ENCODE measurements at places on chromosomes 5 and 9.

DNA sequence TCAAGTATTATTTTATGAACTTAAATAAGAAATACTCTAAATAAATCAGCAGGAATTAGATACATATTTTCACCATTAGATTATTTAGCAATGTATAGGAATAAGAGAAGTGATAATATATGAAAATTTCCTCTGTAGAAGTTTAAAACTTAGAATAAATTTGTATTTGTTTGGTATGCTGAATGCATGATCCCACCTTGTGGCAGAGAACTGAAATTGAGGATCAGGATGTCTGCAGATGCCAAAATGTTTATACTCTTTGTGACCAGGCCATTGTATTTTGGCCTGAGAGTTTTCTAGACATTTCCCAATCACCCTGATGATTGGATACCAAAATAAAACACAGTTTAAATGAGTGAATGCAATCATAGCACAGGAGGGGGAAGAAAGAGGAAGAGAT lies 6.3 kb downstream of the TYRP1 start:
- peak; percentile 54 for DNase-seq

DNA sequence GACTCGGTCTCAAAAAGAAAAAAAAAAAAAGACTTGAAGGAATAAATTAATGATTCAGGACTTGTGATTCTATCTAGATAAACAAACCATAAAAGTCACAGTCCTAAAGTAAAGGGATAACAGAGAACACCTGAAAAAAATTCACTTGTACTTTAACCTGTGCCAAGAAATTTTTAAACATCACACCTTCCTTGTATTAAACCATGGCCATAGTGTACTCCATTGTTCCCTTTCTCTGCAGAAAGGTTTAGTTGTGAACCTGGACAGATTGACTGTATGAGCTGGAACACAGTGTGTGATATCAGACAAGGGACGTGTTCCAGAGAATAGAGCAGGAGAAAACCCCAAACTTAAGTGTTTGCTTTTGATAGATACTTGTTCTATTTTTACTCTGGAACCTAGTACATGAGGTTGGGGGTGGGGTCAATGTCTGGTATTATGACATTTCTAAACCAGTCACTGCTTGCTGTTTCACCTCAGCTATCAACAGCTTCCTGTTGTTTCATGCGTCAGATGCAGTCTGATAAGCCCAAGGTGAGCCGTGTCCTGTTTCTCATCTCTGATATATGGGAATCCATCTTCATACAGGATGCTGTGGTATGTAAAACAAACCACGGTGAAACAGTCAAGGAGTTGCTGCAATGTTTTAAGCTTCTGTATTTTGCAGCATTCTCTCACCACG lies 62.5 kb upstream of the ITGA1 start:
- DNase-seq, result peak; percentile 68

GRCh38 chr5:174273325-174273724 lies 227.8 kb downstream of the NSG2 start:
- no peak for DNase-seq

- no peak for DNase-seq
These were observed 19.0 kb upstream of the SPINK4 start for GRCh38 chr9:33220681-33221567.

DNA sequence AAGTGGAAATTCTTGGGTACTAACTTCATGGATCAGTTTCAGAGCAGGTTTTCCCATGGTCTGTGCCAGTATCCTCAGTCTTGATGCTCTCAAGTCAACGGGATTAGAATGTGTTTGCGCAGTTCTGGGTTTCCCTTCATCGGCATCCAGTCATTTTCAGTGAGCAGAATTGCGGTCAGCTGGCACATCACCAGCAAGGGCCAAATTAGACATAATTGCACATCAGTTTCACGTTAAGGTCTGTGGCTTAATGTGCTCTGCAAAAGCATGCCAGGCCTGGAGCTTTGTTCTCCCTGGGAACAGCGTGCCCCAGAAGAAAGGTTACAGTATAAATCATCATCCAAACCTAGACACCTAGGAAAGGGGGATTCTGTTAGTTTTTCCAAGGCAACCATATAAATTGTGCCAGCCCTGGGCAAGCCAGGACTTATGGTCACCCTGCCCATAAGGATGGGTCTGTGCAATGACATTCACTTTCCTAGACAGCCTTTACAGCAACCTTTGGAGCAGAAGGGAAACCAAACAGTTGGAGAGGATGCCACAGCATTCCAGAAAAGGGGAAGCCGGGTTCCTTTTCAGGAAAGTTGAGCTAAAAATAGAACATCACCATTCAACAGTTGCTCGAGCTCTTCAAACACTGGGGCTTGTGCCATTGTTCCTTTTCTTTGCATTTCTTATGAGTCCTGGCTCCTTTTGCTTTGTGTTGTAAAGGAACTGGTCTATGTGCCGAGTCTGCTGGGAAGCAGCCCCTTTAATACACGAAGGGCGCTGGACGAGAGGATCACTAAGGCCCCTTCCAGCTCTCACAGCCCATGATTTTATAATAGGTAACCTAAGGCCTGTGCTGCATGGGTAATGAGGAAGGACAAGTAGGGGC lies 23.1 kb downstream of the IQGAP2 start:
- no peak for DNase-seq

GRCh38 chr5:9589049-9589835 lies 40.9 kb downstream of the TAS2R1 start:
- no peak for DNase-seq

DNA sequence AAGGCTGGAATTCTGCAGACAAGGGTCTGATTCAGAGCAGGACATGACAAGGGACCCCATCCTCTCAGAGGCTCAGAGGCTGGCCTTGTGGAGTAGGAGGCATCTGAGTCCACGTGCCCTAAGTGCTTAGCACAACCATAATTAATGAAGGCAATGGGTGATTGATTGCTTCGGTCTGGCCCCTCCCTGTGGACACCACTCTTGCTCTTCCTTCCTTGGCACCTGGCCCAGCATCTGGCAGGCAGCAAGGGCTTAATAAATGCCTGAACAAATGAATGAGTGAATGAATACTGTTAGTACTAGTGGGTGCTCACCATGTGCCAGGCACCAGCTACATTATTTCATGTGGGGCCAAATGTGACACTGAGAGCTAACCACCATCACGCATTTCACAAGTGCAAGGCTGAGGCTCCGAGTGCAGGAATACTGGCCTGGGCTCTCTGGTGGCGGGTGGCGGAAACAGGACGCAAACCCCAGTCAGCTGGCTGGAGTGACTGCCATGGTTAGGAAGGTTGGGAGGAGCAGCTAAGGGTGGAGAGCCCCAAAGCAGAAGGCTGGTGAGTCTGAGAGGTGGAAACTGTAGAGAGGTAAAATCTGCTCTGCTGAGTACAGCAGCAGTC lies 53.6 kb downstream of the ASS1 start:
- DNase-seq, result no peak

DNA sequence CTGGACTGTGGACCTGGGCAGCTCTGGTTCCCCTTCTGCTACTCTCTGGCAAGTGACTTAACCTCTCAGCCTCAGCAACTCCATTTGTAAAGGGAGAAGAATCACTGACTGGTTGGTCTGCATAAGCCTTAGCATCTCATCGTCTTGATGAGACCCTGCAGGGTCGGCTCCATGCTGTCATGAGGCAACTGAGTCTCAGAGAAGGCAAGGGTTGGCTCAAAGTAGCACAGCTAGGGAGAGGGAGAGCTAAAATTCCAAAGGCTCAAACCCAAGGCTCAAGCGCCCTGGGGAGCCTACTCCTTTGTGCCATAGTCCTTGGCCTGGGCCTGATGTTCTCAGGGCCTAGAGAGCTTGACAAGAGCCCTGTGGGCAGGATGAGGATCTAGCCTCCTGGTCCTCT lies 4.5 kb downstream of the FGFR4 start:
- no peak for DNase-seq

DNA sequence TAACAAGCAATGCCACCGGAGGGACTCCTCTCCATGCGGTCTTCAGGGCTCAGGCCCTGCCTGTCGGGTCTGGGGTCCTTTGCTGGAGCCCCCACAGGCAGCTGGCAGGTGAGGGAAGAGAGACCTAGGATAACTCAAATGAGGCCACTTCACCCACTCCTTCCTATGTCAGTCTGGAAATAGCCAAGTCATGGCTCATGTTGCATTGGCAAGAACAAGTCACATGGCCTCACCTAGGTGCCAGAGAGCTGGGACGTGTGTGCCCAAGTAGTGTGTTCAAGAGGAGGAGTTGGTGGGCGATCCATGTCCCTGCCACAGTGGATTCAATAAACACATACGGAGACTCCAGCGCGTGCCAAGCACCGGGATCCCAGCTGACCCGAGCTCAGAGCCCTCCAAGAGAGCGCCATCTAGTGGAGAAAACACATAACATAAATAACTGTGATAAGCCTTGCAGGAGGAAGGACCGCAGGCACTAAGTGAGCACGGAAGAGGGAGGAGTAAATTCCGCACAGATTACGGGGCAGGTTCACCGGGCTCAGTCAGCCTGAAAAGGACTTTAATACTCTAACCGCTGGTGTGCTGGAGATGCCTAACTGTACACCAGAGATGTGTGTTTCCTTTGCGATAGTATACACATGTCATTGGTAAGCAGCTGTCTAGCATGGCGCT lies 580.8 kb downstream of the CCDC171 start:
- peak; percentile 80 for DNase-seq

Measured in common myeloid progenitor, CD34-positive (primary cell).